ENCODE measurements at places on chromosomes 1 and 21.

DNA sequence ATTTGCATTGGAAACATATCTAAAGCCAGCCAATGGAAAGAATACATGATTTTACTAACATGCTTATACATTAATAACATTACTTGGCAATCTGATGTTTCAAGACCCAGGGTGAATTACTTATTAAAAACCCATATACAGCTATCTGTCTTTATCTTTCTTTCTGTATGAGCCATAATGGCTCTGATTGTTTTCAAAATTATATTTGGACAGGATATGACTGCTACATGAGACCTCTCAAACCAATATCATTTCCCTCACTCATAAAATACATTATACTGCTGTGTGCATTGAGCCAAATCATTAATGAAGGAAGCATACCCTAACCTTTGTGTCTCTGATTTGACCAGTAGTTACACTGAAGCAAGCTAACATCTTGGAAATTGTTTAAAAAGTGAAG lies 205.9 kb upstream of the DPYD start:
- no peak overlapping the region for H3K4me3 ChIP-seq
- no peaks in the 10 kb centered on the region for H3K36me3 ChIP-seq
- no peaks in the 10 kb centered on the region for H3K4me1 ChIP-seq
- H3K27me3 ChIP-seq = no peaks in the 10 kb centered on the region

- H3K27me3 ChIP-seq = no peaks in the 10 kb centered on the region
- DNase-seq = peak; percentile 51
- H3K4me3 ChIP-seq = no peak overlapping the region
- H3K36me3 ChIP-seq = no peaks in the 10 kb centered on the region
Observed at GRCh38 chr1:22886211-22886610, 86.5 kb downstream of the LACTBL1 start.

GRCh38 chr1:88980870-88981269 lies 11.6 kb downstream of the KYAT3 start:
- no peaks in the 10 kb centered on the region for H3K27me3 ChIP-seq
- H3K4me1 ChIP-seq = no peaks in the 10 kb centered on the region
- H3K36me3 ChIP-seq = peaks cover 14% of the 10 kb centered on the region
- H3K4me3 ChIP-seq = no peak overlapping the region
- no peak overlapping the region for H3K27ac ChIP-seq
- no peak for DNase-seq

DNA sequence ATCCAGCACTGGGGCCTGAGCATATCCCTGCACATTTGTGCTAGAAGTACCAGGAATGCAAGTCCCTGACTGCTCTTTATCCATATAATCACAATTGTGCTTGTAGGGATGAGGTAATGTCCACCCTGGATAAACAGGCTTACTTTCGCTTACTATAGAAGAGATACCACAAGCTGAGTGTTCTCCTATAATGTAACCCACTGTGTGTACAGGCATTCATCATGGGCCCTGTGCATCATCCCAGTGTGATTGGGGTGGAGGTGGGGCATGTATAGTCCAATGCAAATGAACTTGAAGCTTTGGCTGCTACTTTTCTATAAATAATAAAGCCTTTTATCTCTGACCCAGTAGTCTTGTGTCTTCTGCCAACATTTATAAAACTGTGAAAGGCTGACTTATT lies 69.3 kb downstream of the MAN1A2 start:
- no peak for DNase-seq
- H3K4me3 ChIP-seq = no peak overlapping the region
- H3K4me1 ChIP-seq = no peaks in the 10 kb centered on the region
- H3K27ac ChIP-seq = no peak overlapping the region
- no peaks in the 10 kb centered on the region for H3K36me3 ChIP-seq
- H3K27me3 ChIP-seq = no peaks in the 10 kb centered on the region

DNA sequence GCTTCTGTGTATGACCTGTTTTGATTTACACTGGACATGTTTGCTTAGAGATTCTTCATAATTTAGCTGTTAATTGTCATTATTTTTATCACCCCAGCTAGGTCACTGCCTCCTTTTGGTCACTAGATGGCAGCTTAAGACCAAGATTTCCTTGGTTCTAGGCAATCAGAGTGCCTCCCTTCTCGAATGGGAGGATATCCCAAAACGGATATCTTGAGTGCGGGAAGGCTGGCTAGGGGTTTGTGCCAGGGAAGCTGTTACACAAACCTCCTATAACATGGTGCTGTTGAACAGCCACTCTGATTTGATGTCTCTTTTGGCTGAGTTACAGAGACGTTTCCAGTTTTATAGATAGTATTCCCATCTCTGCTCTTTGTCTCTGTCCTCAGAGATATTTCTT lies 283.5 kb downstream of the S1PR1 start:
- H3K4me3 ChIP-seq = no peak overlapping the region
- peak; percentile 12 for DNase-seq
- H3K27me3 ChIP-seq = no peaks in the 10 kb centered on the region
- no peak overlapping the region for H3K27ac ChIP-seq

DNA sequence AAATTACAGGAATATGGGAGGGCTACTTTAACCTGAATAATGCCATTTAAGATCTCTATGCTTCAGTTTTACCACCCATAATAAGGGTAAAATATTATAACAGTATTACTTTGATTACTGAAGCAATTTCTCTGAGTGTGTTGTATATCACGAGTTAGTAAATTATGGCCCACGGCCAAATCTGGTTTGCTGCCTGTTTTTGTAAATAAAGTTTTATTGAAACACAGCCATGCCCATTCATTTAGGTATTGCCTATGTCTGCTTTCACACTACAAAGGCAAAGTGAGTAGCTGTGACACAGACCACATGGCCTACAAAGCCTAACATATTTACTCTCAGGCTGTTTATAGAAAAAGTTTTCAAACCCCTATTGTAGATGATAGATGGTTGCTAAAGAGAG lies 156.8 kb downstream of the CDC42BPA start:
- no peaks in the 10 kb centered on the region for H3K27me3 ChIP-seq
- H3K36me3 ChIP-seq = peaks cover 2% of the 10 kb centered on the region
- no peak for DNase-seq

- DNase-seq = no peak
- H3K4me3 ChIP-seq = no peak overlapping the region
- peaks cover 12% of the 10 kb centered on the region for H3K36me3 ChIP-seq
- no peaks in the 10 kb centered on the region for H3K4me1 ChIP-seq
Observed at GRCh38 chr1:88885933-88886332, 5.4 kb downstream of the GTF2B start.

GRCh38 chr1:67404212-67404620 lies 26.0 kb downstream of the SERBP1 start:
- no peaks in the 10 kb centered on the region for H3K27me3 ChIP-seq
- no peak overlapping the region for H3K4me3 ChIP-seq
- H3K4me1 ChIP-seq = no peaks in the 10 kb centered on the region

DNA sequence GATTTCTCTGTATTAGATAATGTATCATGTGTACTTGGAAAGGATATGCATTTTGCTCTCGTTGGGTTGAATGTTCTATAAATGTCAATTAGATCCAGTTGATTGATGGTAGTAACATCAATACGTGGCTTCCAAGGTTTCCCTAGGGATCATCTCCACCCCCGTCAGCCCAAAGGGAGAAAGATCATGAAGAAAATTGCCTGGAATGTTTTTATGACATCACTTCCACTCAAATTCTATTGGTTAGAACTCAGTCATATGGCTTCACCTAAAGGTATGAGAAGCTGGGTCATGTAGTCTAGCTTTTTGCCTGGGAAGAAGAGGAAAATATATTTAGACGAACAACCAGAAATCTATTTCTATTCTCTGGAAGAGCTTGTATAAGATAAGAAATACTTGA lies at the start of gene C1orf185:
Gene C1orf185 (plus strand): TSS at position 253 of the 400 bp plus-strand sequence. CDS start 6 bp downstream, at position 259.
- H3K36me3 ChIP-seq = no peaks in the 10 kb centered on the region
- no peak within 1 kb of the TSS for H3K27ac ChIP-seq
- H3K4me1 ChIP-seq = no peaks in the 10 kb centered on the region
- H3K27me3 ChIP-seq = no peaks in the 10 kb centered on the region
- no peak within 1 kb of the TSS for H3K4me3 ChIP-seq

DNA sequence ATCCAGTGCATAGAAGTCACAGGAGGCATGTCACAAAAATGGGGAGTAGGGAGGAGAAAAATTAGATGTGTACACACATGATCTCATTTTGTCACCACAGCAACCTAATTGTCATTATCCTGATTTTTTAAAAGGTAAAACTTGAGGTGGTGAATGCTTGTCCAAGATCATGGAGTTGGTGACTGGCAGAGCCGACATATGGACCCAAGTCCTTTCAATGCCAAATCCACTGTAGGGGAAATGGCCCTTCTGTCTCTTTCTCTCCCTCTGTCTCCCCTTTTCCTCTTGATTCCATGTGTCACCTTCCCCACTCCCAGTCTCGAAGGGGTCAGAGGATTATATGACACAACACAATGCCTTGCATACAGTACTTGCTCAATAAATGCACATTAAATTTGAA lies 65.7 kb upstream of the JUN start:
- H3K36me3 ChIP-seq = no peaks in the 10 kb centered on the region
- no peak overlapping the region for H3K27ac ChIP-seq
- H3K27me3 ChIP-seq = no peaks in the 10 kb centered on the region
- DNase-seq = no peak

GRCh38 chr1:35587736-35588135 lies 14.6 kb downstream of the TFAP2E start:
- H3K27ac ChIP-seq = no peak overlapping the region
- peak overlapping the region; percentile 23 for H3K4me3 ChIP-seq
- no peaks in the 10 kb centered on the region for H3K4me1 ChIP-seq
- no peaks in the 10 kb centered on the region for H3K27me3 ChIP-seq
- DNase-seq = no peak

GRCh38 chr1:19035377-19036040 lies 79.0 kb upstream of the IFFO2 start:
- H3K4me1 ChIP-seq = peaks cover 18% of the 10 kb centered on the region
- no peak for DNase-seq
- no peak overlapping the region for H3K27ac ChIP-seq
- no peaks in the 10 kb centered on the region for H3K27me3 ChIP-seq

GRCh38 chr1:116432655-116433265 lies 59.7 kb downstream of the ATP1A1 start:
- peak; percentile 64 for DNase-seq
- no peak overlapping the region for H3K4me3 ChIP-seq
- H3K4me1 ChIP-seq = peaks cover 14% of the 10 kb centered on the region
- H3K27ac ChIP-seq = no peak overlapping the region
- H3K36me3 ChIP-seq = no peaks in the 10 kb centered on the region

- no peak overlapping the region for H3K4me3 ChIP-seq
- H3K27ac ChIP-seq = no peak overlapping the region
- H3K4me1 ChIP-seq = no peaks in the 10 kb centered on the region
- no peak for DNase-seq
- no peaks in the 10 kb centered on the region for H3K36me3 ChIP-seq
- H3K27me3 ChIP-seq = no peaks in the 10 kb centered on the region
Observed at GRCh38 chr1:74963120-74963519, 171.1 kb upstream of the LHX8 start.

GRCh38 chr21:44918581-44919033 lies 2.1 kb downstream of the ITGB2 start:
- H3K4me1 ChIP-seq = no peaks in the 10 kb centered on the region
- no peak overlapping the region for H3K27ac ChIP-seq
- no peak overlapping the region for H3K4me3 ChIP-seq

DNA sequence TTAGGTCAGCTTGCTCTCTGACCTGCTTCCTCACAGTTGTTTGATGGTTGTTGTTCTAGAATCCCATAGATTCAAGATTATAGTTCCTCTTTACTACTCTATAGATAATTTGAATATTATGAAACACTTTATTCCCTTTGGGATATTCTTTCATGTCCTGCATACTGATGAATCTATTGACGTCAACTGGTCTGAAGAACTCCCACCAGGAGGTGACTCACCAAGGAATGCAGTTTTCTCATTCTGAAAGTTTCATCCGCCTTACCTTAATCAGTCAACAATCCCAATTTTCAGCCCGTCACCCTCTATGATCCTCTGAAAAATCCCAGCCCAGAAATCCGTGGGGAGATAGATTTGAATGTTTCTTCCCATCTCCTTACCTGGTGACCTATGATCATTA lies 834.1 kb upstream of the PRMT6 start:
- H3K4me1 ChIP-seq = no peaks in the 10 kb centered on the region
- H3K36me3 ChIP-seq = no peaks in the 10 kb centered on the region
- peak; percentile 4 for DNase-seq
- no peak overlapping the region for H3K27ac ChIP-seq
- H3K4me3 ChIP-seq = no peak overlapping the region
- H3K27me3 ChIP-seq = no peaks in the 10 kb centered on the region

DNA sequence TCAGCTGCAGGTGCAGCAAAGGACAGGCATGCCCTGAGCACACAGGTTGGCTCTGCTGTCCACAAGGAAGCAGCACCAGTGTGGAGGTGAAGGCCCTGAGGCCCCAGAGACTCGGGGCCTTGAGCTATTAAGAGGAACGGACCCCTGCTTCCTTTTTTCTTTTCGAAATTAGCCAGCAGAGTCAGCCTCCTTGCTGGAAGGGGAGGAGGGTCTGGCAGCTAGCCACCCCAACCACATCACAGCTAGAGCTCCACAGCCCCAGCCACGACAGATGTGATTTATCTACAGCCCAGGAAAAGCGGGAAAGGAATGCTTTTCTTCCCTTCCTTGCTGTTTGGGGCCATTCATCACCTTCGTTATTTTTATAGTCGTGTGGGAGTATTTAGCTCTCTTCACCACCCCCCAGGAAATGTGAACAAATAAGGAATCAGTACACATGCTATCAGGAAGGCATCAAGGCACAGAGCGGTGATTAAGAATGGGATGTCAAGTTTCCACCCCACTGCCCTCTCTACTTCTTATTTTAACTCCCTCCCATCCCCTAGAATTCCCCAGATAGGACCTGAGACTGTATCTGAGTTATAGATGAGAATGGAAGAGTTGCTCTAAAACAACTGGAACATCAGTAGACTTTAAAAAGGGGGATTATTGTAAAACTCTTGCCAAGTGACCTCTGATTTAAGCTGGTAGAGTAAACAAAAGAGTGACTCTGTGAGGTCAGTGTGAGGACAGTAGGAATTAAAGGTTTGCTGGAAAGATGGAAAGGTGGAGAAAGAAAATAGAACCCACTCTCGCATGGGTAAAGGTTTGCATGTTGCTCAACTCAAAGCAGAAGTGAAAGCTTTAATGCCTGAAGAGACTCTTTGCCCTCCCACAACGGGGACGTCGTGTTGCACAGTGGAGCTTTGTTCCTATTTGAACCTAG lies 224.7 kb upstream of the GJB5 start:
- H3K4me3 ChIP-seq = no peak overlapping the region
- no peaks in the 10 kb centered on the region for H3K4me1 ChIP-seq
- DNase-seq = no peak
- no peaks in the 10 kb centered on the region for H3K36me3 ChIP-seq

GRCh38 chr1:35426097-35426586 lies 131.1 kb downstream of the KIAA0319L start:
- peaks cover 8% of the 10 kb centered on the region for H3K36me3 ChIP-seq
- no peaks in the 10 kb centered on the region for H3K27me3 ChIP-seq
- H3K4me1 ChIP-seq = no peaks in the 10 kb centered on the region
- H3K4me3 ChIP-seq = no peak overlapping the region
- DNase-seq = no peak

GRCh38 chr1:231139125-231139649 lies 22.7 kb upstream of the TRIM67 start:
- H3K27me3 ChIP-seq = no peaks in the 10 kb centered on the region
